A375 (cell line): ENCODE measurements at places on chromosomes 11 and 22. TPM values are rescaled to one million over a fixed set of nuclear protein-coding genes. Genes with fewer than 3 reads are reported as not detected.

Gene C11orf68
- total RNA-seq = 17.5 and 22.0 TPM in 2 replicates

Gene ADAMTS15
- 2.2 and 2.5 TPM in 2 replicates for total RNA-seq

Gene KRTAP5-9
- not detected in 2 replicates for total RNA-seq

Gene PMM1
- total RNA-seq = 13.2 and 16.8 TPM in 2 replicates

Gene PDGFB
- total RNA-seq = 3.8 and 5.5 TPM in 2 replicates

Gene CSTF3
- total RNA-seq = 30.2 and 32.9 TPM in 2 replicates
